ENCODE measurements at places on chromosomes 5 and 9.

DNA sequence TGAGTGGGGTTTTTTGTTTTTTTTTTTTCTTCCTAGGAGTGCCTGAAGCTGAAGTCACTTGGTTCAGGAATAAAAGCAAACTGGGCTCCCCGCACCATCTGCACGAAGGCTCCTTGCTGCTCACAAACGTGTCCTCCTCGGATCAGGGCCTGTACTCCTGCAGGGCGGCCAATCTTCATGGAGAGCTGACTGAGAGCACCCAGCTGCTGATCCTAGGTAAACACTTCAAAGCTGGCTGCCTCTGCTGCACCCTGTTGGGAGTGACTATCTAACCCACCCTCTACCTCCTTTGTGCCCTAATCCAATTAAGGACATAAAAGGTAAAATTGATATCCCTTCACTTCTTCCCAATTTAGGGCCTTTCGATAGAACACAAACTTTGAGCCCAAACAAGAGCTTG lies 206.8 kb downstream of the SAXO1 start:
- no peak for DNase-seq

GRCh38 chr9:131603711-131604439 lies 58.6 kb downstream of the PRRT1B start:
- no peak for DNase-seq

- no peak for DNase-seq
Observed at GRCh38 chr9:34907044-34907443, 51.0 kb upstream of the PHF24 start.

DNA sequence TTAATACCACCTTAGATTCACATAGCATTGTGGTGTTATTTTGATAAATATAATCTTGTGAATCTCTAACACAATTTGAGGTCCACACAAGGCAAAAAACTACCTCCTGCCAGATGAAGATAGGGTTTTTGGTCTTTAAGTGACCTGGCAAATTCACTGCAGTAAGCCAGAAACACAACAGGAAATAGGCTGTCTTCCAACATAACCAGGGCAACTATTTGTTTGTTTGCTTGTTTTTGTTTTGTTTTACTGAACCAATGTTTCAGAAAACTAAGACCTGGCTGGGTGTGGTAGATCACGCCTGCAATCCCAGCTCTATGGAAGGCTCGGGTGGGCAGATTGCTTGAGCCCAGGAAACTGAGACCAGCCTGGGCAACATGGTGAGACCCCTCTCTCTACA lies 95.5 kb downstream of the USP20 start:
- no peak for DNase-seq

DNA sequence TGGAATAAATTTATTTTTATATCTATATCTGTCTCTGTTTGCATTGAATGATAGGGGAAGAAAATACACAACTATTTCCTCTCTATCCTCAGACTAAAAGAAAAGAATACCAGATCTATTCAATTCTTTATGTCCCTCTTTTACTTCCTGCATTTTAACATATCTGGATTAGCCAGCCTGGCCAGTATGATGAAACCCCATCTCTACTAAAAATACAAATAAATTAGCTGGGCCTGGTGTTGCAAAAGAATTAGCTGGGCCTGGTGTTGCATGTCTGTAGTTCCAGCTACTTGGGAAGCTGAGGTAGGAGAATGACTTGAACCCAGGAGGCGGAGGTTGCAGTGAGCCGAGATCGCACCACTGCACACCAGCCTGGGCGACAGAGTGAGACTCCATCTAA lies 182.0 kb downstream of the LURAP1L start:
- DNase-seq = no peak

- no peak for DNase-seq
Observed at GRCh38 chr9:102185962-102186361, 447.5 kb upstream of the GRIN3A start.

- DNase-seq = no peak
Observed at GRCh38 chr5:78594021-78594420, 54.6 kb downstream of the LHFPL2 start.

GRCh38 chr9:136399176-136400037 lies 563 bp downstream of the SNAPC4 start:
- DNase-seq = peak; percentile 48

GRCh38 chr9:93099551-93100275 lies 3.7 kb downstream of the CARD19 start:
- DNase-seq = no peak

DNA sequence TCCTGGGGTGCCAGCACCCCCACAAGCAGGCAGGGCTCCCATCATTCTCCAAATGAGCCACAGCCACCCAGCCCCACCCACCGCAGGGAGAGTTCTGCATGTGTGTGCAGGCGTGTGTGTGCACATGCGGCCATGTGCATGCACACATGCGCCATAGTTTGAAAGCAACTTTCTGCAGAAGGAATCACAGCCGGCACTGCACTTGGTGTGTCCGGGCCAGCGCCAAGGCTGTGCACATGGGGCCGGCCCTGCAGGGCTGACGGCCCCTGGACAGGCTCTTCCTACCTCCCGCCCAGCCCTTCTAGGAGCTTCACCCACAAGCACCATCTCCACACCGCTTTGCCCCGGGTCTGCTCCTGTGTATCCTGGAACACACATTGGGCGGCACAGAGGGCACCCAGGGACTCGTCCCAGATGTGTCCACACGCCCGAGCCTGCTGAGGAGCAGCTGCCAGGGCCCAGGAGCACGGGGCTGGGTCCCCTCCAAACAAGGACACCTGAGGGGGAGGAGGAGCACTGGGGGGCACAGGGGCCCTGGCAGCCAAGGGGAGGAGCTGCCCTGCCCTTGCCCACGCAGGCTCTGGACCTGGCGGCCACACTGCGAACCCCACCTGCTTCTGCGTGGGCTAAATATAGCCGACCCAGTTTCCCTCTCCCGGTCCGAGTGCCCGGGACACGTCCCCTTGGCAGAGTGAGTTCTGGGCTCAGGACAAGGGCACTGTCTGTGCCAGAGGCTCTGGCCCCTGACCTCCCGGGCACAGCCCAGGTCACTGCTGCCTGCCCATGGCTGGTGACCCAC lies 19.1 kb downstream of the TPPP start:
- no peak for DNase-seq
